ENCODE measurements at places on chromosomes 16 and 17.

DNA sequence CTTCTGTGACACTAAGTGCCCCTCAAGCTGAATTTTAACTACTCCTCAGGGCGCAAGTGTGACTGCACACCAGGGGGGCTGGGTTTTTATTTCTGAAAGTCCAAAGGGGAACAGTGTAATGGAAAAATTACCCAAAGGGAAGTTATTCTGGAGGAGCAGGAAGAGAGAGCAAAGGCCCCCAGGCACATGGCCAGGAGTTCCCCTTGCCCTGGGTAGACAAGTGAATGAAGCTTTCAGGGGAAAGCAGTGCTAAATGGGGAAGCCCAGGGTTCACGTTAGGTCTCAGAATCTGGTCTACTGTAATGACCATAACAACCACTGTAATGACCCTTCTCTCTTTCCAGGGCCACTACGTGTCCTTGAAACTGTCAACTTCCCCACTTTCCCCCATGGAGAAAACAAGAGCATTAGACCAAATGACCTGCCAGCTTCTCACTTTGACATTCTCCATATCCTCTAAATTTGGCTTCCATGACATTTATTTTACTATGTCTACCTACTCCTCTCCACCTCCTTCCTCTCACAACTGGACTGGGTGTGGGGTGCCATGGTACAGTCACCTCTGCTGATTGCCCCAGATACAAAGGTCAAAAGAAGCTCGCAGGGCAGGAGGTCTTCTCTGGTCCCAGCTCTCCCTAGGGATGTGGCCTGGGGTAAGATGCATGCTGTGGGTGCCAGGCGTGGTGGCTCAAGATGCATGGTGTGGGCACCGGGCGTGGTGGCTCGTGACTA, 34.1 kb upstream of the MMP2 start:
- DNase-seq: no peak

DNA sequence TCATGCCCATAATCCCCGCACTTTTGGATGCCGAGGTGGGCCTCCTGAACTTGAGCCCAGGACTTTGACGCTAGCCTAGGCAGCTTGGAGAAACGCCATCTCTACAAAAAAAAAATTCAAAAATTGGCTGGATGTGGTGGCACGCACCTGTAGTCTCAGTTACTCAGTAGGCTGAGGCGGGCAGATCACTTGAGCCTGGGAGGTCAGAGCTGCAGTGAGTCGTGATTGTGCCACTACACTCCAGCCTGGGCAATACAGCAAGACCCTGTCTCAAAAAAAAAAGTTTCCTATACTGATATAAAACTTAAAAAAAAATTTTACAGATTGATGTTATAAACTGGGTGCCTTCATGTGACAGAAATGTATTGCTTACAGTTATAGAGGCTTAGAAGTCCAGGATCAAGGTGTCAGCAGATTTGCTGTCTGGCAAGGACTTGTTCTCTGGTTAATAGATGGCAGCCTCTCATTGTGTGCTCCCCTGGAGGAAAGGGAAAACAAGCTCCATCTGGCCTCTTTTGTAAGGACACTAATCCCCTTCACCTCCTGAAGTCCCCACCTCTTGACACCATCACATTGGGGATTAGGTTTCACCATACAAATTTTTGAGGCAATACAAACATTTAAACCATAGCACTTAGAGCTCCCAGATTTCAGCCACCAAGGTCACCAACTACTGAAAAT, 8.5 kb upstream of the CES3 start:
- DNase-seq: no peak

DNA sequence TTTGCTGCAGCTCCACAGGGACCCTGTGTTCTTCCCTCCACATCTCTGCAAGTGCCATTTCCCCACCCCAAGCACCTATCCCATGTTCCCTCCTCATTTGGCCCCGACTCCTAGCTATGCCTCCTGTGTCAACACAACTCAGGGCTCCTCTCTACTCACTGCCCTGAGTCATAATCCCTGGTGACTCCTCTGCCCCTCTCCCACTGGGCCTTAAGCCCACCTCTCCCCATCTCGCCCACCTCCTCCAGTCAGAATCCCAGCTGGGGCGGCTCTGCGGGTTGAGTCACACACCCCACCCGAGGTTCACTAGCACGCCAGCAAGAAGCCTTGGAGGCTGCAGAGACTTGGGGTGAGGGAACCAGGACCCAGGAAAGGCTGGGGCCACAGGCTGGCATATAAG, 346.2 kb downstream of the FOXL1 start:
- DNase-seq: no peak

DNA sequence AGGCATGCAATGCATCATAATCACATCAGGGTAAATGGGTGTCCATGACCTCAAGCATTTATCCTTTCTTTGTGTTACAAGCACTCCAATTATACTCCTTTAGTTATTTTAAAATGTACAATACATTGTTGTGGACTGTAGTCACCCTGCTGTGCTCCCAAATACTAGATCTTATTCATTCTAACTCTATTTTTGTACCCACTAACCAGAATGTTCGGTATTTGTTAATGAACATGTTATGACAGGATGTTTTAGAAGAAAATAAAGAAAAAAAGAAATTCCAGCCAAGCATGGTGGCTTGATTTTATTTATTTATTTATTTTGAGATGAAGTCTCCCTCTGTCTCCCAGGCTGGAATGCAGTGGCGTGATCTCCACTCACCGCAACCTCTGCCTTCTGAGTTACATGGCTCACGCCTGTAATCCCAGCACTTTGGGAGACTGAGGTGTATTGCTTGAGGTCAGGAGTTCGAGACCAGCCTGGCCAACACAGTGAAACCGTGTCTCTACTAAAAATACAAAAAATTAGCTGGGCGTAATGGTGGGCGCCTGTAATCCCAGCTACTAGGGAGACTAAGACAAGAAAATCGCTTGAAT, 1.8 kb upstream of the NDE1 start:
- DNase-seq: no peak

DNA sequence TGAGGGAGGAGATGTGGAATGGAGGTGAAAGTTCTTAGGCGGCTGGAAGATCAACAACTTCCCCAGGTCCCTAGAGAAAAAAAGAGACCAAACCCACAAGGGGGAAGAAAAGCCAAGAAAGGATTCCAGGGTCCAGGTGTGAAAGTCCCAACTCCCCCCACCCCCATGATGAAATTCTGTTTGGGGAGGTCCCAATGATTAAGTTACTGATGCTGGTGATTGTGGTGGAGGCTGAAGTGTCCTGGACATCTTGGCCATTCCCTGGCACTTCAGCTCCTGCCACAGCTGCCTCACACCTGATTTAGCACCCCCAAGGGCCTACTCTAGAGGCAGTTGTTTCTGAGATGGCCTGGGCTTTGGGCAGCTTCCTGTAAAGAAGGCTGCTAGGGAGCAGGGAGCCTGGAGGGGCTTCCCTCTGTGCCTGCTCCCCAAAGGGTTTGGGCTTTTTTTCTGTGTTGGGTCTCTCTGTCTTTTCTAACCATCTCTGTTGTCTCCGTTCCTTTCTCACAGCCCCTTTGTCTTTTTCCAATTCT, 13.1 kb downstream of the HOXB4 start:
- DNase-seq: no peak

DNA sequence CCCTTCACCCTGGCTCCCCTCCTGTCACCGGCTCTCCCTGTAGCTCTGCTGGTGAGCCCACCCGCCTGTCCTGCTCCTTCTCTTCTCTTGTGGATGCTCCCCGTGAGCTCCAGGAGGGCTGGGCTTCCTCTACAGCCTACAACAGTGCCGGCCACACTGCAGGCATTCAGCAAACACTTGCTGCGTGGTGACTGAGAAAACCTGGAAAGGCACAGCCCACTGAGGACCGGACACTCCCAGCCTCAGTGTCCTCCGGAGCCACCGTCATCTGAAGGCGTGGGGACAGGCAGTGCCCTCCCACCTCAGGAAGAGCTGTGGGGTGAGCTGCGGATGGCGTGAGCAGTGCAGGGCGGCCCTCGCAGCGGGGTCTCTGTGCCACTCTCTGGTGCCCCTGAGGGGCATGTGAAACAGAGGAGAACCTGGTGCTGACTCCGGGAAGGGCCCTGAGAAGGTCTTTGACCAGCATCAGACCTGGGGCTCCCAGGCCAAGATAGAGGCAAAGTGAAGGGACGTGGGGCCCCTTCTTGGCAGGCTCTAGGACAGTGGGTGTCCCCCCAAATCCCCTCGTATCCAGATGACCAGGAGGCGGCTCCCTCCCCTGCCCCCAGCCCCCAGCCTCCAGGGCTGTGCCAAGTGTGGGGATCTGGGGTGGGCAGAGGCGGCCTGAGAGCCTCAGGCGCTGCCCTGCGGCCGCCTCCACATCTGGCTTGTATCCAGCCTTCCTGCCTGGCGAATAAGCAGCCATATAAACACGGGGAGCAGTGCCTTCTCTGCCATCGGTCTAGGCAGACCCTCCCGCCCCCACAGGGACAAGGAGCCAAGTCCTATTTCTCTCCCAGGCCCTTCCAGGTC, 44.0 kb upstream of the PABPN1L start:
- no peak for DNase-seq

DNA sequence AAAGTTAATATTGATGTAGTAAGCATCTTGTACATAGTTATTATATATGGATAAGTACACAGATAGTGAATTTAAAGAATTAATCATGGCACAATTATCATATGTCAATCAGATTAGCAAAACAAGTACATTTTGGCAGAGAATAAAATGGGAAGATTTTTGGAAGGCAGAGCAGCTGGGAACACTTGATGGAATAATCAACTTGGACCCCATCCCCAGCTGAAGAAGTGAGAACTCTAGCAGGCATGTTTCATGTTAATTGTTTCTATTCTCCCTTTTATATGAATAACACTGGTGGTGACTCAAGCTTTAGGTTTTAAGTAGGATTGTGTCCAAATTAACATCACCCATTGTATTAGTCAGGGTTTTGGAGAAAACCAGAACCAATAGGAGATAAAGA, 198.7 kb downstream of the KCNJ2 start:
- DNase-seq: no peak

DNA sequence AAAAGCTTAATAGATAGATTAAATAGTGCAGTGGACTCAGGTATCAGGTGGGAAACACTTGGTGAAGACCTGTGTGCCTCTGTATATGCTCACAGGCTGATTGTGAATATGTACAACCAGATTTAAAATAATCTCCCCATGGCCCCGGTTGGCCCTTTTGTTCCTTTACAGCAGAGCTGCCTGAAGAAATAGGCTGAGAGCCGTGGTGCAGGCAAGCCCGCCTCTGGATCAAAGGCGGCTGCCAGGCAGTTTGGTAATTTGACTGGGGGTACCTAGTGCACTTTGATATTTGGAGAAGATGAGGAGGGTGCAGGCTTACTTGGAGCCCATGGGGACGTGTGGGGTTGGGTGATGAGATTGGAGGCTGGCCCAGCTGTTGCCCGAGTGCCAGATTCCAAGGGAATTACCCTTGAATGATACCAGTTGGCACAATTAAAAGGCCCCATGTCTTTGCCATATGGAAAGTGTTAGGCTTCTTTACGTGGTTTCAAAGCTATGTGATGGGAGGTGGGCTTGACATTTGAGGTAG, 5.0 kb downstream of the NKD1 start:
- no peak for DNase-seq

GRCh38 chr16:12546918-12547607, 256.6 kb downstream of the CPPED1 start:
- no peak for DNase-seq

DNA sequence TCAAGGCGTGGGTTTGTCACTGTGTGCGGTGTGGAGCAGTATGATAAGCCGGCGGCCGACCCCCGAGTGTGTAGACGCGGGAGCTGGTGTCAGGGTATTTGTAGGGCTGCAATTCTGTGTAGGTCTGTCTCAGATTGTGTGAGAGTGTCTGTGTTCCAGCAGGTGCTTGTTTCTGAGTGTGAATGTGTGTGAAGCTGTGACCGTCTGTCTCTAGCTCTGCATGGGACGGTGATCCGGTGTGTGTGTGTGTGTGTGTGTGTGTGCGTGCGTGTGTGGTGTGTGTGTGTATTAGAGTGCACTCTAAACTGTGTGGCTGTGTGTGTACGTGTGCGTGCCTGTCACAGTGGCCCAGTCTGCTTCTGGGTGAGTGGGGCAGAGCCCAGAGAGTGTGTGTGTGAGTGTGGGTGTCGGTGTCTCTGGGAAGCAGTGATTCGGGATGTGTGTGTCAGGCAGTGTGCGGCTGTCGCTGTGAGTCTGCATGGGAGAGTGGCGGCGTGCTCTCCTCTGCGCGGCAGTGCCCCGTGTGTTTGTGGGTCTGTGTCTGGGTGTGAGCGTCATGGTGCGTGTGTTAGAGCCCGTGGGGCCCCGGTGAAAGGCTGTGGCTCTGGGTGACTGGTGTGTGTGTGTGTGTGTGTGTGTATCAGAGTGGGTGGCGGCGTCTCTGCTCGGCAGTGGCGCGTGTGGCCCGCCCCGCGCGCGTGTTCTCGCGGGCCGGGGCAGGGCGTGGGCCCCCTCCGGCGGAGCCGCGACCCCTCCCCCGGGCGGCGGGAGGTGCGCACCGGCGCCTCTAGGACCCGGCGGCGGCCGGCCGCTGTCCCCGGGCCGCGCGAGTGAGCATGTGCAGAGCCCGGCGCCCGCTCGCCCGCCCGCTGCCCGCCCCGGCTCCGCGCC, at the start of gene WSCD1:
Gene WSCD1 (plus strand): TSS at position 841 of the 891 bp plus-strand sequence. CDS start 10,280 bp downstream, outside the sequence.
- DNase-seq: no peak

DNA sequence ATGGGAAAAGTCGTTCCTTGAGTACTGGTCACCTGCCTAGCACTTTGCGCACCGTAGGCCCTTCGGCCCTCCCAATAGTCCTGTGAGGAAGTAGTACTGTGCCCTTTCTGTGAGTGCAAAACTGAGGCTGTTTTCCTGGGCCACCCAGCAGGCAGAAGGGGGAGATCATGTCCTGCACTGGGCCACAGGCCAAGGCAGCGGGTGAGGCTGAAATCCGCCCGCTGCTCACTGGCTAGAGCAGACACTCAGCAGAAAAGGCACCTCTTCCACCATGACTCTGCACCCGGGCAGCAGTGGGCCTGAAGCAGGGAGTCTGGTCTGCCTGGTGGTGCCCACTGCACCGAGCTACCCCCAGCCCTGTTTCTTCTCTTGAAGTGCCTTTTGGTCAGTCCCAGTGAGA, 20.2 kb downstream of the METTL22 start:
- no peak for DNase-seq

- DNase-seq: no peak
These were observed 49.4 kb upstream of the MARCHF10 start for GRCh38 chr17:62857526-62857925.

- no peak for DNase-seq
These were observed 29.4 kb downstream of the ADAM11 start for GRCh38 chr17:44788139-44788538.

- DNase-seq: no peak
These were observed 69.1 kb upstream of the PMFBP1 start for GRCh38 chr16:72241008-72241407.

- DNase-seq: no peak
These were observed 5.7 kb upstream of the CDH5 start for GRCh38 chr16:66360624-66361324.

DNA sequence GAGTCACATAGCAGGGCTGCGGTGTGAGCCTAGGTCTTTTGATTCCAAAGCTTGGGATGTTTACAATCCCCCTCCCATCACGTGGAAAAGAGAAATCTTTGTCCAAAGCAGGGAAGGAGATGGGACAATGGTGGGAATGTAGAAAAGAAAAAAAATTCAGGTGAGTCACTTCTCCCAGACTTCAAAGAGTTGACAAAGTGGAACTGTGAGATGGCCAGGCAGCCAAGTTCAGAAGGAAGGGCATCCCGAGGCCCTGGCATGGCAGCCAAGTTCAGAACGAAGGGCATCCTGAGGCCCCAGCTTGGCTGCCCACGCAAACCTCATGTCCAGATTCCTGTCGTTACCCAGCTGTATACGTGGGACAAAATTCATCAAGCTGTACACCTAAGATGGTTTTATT, 47.5 kb downstream of the FOXL1 start:
- DNase-seq: no peak

GRCh38 chr16:82643136-82643535, 16.4 kb downstream of the CDH13 start:
- no peak for DNase-seq
